ENCODE measurements at places on chromosomes 12 and 14. TPM values are rescaled to one million over a fixed set of nuclear protein-coding genes. Genes with fewer than 3 reads are reported as not detected.

Gene POLR3B
- total RNA-seq = 6.1 TPM

Gene KRT7
- 6.5 TPM for total RNA-seq

Gene TNS2
- 173 TPM for total RNA-seq

DNA sequence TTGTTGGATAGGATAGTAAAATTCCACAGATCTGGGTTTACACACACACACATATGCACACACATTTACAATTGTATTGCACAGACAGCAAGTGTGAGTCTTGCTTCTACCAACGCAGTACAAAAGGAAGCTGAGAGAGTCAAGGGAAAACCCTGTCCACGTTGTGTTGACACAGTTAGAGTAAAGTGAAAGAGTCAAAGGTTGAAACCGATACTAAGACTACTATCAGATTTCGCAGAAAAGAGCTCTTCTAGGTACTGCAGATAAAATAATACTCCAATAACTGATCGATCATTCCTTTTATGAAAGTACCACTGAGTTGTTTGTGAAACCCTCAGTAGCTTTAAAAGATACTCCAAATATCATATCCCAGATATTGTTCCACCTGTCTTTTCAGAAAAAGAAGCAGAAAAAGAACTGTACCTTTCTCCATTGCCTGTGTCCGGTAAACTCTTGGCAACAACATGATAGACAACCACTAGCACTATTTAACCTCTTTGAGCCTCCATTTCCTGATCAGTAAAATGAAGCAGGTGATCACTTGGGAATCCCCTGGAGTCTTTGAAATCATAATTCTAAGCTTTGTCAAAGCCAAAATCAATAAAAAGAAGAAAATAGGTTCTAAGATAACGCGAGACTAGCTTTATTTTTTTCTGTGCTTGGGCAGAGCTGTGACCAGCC, 224.6 kb upstream of the FOXN3 start:
- H3K4me3 ChIP-seq = no peak overlapping the region
- DNase-seq = no peak
- H3K4me1 ChIP-seq = no peaks in the 10 kb centered on the region
- no peaks in the 10 kb centered on the region for H3K27me3 ChIP-seq
- H3K27ac ChIP-seq = no peak overlapping the region
- H3K36me3 ChIP-seq = no peaks in the 10 kb centered on the region

Gene ZNF385A
- total RNA-seq = 22.8 TPM

DNA sequence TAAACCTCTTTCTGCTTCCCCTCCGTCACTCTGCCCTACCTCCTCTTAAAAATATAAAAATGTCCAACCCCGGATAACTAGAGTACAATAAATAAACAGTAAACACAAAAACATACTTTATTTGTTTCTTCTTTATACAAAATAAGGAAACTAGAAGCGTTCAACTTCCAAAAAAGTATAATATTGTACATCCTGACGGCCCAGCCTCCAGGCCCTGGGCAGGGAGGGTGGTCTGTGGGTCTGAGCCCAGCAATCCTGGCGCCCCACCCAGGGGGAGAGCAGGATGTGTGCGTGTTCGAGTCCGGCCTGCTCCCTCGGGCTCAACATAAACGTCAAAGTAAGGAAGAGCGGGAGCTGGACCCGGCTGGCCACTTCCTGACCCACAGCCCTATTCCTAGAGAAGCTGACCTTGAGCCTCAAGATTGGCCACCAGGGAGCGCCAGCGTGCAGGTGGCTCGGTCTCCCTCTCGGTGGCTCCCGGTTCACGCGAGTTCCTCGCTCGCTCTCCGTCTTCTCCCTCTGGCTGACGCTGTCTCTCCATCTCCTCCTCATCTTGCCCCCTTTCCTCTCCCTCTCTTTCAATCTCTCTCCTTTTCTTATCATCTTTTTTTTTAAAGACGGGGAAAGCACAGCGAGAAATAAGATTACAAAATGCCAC, 9.4 kb downstream of the LHX5 start:
- peaks cover 52% of the 10 kb centered on the region for H3K4me1 ChIP-seq
- DNase-seq = peak; percentile 94
- peak overlapping the region; percentile 40 for H3K4me3 ChIP-seq
- no peak overlapping the region for H3K27ac ChIP-seq

DNA sequence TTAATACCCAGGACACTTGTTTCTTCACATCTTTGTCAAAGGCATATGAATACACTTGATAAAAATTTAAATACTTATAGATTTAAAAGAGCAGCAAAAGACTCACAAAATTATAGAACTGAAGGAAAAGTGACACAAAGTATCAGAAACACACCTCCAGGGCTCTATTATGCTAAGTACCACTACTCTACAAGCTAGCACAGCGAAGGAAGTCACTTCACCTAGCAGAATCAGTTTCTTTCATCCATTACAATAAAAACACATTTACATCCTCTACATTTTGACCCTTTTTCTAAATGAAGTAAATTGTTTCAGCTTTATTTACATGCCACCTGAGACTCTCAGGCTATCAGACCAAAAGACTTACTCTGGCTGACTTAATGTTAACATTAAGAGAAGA, 26.6 kb upstream of the PTPRB start:
- H3K4me3 ChIP-seq = no peak overlapping the region
- no peak overlapping the region for H3K27ac ChIP-seq
- no peaks in the 10 kb centered on the region for H3K36me3 ChIP-seq
- no peak for DNase-seq

Gene FITM1
- total RNA-seq = 0.52 TPM

Gene CCDC38
- not detected for total RNA-seq

Gene CDK17
- 96.9 TPM for total RNA-seq

GRCh38 chr12:79266343-79267144, 402.0 kb downstream of the SYT1 start:
- H3K27me3 ChIP-seq = no peaks in the 10 kb centered on the region
- no peaks in the 10 kb centered on the region for H3K36me3 ChIP-seq
- no peaks in the 10 kb centered on the region for H3K4me1 ChIP-seq
- H3K4me3 ChIP-seq = no peak overlapping the region
- H3K27ac ChIP-seq = no peak overlapping the region

- peak overlapping the region; percentile 63 for H3K4me3 ChIP-seq
- H3K4me1 ChIP-seq = peaks cover 18% of the 10 kb centered on the region
- DNase-seq = no peak
- H3K27ac ChIP-seq = peak overlapping the region; percentile 68
These were observed 34.0 kb downstream of the FIGNL2 start for GRCh38 chr12:51814311-51815088.

DNA sequence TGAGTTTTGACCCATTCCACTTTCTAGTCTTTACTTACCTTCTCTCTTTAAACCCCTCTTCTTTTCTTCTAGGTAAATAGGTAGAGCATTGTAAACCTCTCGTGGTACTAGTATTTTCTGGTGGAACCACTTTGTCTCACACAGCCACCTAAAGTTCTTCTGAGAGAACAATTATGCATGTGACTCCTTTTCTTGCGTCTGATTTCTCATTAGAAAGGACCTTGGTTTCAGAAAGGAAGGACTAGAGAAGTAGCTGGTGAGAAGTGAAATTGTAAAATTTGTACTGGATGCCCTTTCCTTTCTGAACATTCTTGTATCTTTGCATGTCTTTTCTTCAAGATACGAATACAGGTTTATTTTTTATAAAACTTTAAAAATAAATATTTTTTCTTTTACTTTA, 99.0 kb downstream of the NUBPL start:
- H3K27me3 ChIP-seq = no peaks in the 10 kb centered on the region
- no peaks in the 10 kb centered on the region for H3K36me3 ChIP-seq
- no peaks in the 10 kb centered on the region for H3K4me1 ChIP-seq
- DNase-seq = no peak
- H3K27ac ChIP-seq = no peak overlapping the region

- peak overlapping the region; percentile 40 for H3K27ac ChIP-seq
- DNase-seq = no peak
- H3K36me3 ChIP-seq = peaks cover 37% of the 10 kb centered on the region
- no peaks in the 10 kb centered on the region for H3K27me3 ChIP-seq
These were observed 3.8 kb downstream of the KRT8 start for GRCh38 chr12:52900896-52901714.

Gene CFAP251
- total RNA-seq = 0.92 TPM

Gene ZNF10
- 11.6 TPM for total RNA-seq

GRCh38 chr12:52235822-52236361, 2.8 kb downstream of the KRT7 start:
- H3K4me3 ChIP-seq = no peak overlapping the region
- H3K27ac ChIP-seq = no peak overlapping the region
- H3K27me3 ChIP-seq = no peaks in the 10 kb centered on the region
- DNase-seq = no peak

Gene PLBD1
- total RNA-seq = 4.1 TPM

Gene CIDEB
- total RNA-seq = 12.5 TPM

Gene HCFC2
- 34.7 TPM for total RNA-seq

GRCh38 chr14:24416932-24417619, 12.4 kb downstream of the CBLN3 start:
- DNase-seq = no peak
- peaks cover 11% of the 10 kb centered on the region for H3K4me1 ChIP-seq
- H3K4me3 ChIP-seq = no peak overlapping the region

DNA sequence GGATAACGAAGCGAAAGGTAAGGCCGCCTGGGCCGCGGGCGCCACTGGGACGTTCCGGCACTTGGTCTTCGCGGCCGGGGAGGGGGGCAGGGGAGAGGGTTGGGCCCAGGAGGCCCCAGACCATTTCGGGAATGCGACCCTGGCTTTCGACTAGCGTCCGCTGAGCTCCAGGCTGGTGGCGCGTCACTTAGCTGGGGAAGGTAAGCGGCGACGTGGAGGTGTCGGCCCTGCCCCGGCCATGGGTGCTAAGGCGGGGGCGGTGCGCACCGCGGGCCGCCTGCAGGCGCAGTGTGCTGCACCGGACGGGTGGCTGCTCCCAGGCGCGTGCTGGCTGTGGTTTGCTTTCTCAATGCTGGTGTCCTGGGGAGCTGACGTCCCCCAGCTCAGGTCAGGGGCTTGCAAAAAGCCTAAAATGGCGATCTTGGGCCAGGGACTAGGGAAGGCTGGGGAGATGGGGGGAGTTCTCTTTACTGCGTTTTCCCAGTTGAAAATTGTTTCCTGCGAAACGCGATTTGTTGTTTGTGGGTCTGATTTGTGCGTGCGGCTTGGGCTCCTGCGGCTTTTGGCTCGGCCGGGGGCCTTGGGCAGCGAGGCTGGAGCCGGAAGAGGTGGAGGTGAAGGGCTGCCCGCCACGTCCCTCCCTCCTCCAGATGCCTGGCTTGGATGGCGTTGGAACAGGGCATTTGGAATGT, 1.2 kb downstream of the HOXC10 start:
- no peaks in the 10 kb centered on the region for H3K36me3 ChIP-seq
- no peak overlapping the region for H3K27ac ChIP-seq
- H3K4me3 ChIP-seq = peak overlapping the region; percentile 39
- peaks cover 19% of the 10 kb centered on the region for H3K4me1 ChIP-seq
- peaks cover 96% of the 10 kb centered on the region for H3K27me3 ChIP-seq

Gene DEGS2
- total RNA-seq = 0.33 TPM

GRCh38 chr12:57584690-57585089, 6.3 kb upstream of the PIP4K2C start:
- H3K4me3 ChIP-seq = no peak overlapping the region
- no peaks in the 10 kb centered on the region for H3K27me3 ChIP-seq
- H3K4me1 ChIP-seq = peaks cover 4% of the 10 kb centered on the region

Gene CCDC91
- total RNA-seq = 76.4 TPM

Gene NELL2
- 1.5 TPM for total RNA-seq
